ENCODE measurements at places on chromosomes 13 and 19.

DNA sequence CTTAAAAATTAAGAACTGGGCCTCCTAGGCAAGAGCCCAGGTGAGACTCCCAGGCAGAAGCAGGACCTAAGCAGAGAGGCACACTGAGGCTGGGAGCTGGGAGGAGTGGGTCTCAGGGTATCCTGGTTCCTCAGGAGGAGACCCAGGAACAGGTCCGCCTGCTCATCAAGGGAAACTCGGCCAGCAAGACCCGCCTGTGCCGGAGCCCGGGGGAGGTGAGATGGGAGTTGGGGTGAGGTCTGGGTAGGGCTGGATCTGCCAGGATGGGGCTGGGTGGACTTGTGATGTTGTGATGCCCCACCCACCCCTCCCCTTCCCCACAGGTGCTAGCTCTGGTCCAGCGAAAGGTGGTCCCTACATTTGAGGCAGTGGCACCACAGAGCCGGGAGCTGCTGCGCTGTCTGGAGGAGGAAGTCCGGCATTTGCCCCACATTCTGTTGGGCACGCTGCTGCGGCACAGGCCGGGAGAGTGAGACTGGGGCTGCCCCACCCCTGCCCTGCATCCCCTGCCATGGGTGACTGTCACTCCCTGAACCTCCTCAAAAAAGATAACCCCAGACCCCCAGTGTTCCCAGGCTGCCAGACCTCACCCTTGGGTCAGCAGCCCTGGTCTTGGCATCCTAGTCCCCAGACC lies 6.9 kb downstream of the HAUS5 start:
- DNase-seq: no peak

DNA sequence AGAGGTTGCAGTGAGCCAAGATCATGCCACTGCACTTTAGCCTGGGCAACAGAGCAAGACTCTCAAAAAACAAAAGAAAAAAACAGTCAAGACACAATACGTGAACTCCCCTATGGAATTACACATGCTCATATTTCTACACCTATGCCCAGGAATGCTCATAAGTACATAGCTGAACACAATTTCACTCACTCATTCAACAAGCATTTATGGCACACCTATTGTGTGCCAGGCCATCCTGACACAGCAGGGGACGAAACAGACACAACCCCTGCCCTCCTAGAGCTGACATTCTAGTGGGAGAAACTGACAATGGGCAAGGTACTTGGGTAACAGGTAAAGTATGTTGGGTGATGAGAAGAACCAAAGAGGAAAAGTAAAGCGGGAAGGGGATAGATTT lies 9.5 kb downstream of the AXL start:
- no peak for DNase-seq

- DNase-seq: no peak
Measured at GRCh38 chr13:77339408-77339807, 12.5 kb upstream of the MYCBP2 start.

DNA sequence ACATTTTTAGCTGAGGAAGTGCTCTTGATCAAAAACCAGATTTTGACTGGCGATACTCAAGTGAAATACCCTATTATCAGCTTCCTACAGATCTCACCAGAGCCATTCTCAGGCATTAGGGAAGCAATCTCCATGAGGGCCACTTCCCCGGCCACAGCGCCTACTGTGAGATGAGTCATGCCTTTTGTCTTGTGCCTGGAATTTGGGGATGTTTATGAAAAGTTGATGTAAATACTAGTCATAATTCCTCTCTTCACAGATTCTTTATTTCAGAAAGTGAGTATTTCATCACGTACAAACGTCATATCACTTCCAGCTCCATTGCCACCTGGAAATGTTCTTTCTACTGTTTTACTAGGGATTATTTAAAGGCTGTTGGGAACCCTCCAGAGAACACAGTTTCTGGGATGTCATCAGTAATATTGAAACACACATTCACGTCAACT lies 25.3 kb upstream of the SLC46A3 start:
- DNase-seq: no peak

GRCh38 chr19:8255426-8256125 lies 46.4 kb downstream of the CERS4 start:
- no peak for DNase-seq

DNA sequence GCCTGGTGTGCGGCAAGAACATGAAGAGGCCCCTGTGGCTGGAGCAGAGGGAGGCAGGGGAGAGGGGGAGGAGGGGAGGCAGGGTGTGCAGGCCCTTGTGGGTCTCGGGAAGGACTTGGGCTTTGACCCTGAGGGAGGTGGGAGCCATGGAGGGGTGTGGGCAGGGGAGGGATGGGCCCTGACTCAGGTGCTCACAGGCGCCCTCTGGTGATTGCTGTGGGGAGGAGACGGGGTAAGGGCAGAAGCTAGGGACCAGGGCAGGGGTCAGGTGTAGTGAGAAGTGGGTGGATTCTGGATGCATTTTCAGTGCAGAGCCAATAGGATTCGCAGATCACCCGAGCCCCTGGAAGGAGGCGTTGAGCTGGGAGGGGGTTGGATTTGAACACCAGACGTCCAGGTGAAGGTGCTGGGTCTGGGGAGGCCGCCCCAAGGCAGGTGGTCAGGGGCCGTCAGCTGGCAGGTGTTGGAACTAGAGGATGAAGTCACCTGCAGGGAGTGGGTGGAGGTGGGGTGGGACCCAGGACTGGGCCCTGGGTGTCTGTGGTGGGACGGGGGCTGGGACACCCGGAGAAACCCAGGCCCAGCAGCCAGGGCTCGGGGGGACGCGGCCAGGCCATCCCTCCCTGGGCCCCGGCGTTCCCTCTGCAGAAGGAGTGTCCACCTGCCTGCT lies 185.4 kb downstream of the KDM4B start:
- no peak for DNase-seq

- no peak for DNase-seq
Measured at GRCh38 chr19:44570984-44571684, 41.7 kb upstream of the CEACAM20 start.
